Sigmoid colon (tissue), 7 donors: ENCODE measurements at places on chromosomes 6 and 20. TPM values are rescaled to one million over a fixed set of nuclear protein-coding genes. Genes with fewer than 3 reads are reported as not detected.

SNX5 gene
- 88.7 TPM for polyA plus RNA-seq

CTAGE9 gene
- polyA plus RNA-seq: not detected

DDO gene
- 1.2 TPM for polyA plus RNA-seq

CASS4 gene
- 0.60 TPM for polyA plus RNA-seq

CPNE5 gene
- polyA plus RNA-seq: 11.6 TPM

ABRACL gene
- polyA plus RNA-seq: 529 TPM

MAP7 gene
- polyA plus RNA-seq: 22.1 TPM

OLIG3 gene
- polyA plus RNA-seq: not detected

RBPJL gene
- polyA plus RNA-seq: not detected

RAB44 gene
- polyA plus RNA-seq: 0.23 TPM

MROH8 gene
- 2.4 TPM for polyA plus RNA-seq

WFDC10B gene
- not detected for polyA plus RNA-seq

TREM2 gene
- polyA plus RNA-seq: 7.4 TPM

SASH1 gene
- 10.2 TPM for polyA plus RNA-seq

SLC32A1 gene
- polyA plus RNA-seq: 0.06 TPM

MMUT gene
- 16.8 TPM for polyA plus RNA-seq

VSX1 gene
- polyA plus RNA-seq: not detected

HDGFL1 gene
- polyA plus RNA-seq: not detected

TUBE1 gene
- polyA plus RNA-seq: 7.6 TPM

TMEM200A gene
- polyA plus RNA-seq: 6.3 TPM

NRN1 gene
- 1.4 TPM for polyA plus RNA-seq

NEDD9 gene
- 42.5 TPM for polyA plus RNA-seq

TCP11 gene
- polyA plus RNA-seq: not detected

KCNK16 gene
- not detected for polyA plus RNA-seq

MYO6 gene
- 24.8 TPM for polyA plus RNA-seq

IPCEF1 gene
- polyA plus RNA-seq: 5.5 TPM

PLA2G7 gene
- polyA plus RNA-seq: 8.7 TPM

GHRH gene
- polyA plus RNA-seq: not detected

TREML2 gene
- not detected for polyA plus RNA-seq

RAET1L gene
- polyA plus RNA-seq: not detected

PI16 gene
- polyA plus RNA-seq: 1.2 TPM

GABBR1 gene
- polyA plus RNA-seq: 0.92 TPM

ADGRG6 gene
- 1.2 TPM for polyA plus RNA-seq

PAQR8 gene
- polyA plus RNA-seq: 15.6 TPM

FAXC gene
- polyA plus RNA-seq: under 0.01 TPM

VGLL2 gene
- not detected for polyA plus RNA-seq

PLEKHG1 gene
- polyA plus RNA-seq: 10.9 TPM

ACSS2 gene
- 170 TPM for polyA plus RNA-seq

TAB2 gene
- 44.6 TPM for polyA plus RNA-seq

POPDC3 gene
- polyA plus RNA-seq: 0.32 TPM

HTR1B gene
- polyA plus RNA-seq: 0.04 TPM

PRKN gene
- polyA plus RNA-seq: 1.2 TPM

CALHM4 gene
- polyA plus RNA-seq: not detected
